Activated CD4-positive, alpha-beta T cell treated with anti-CD3 and anti-CD28 coated beads for 36 hours (primary cell): ENCODE measurements at places on chromosomes 11 and 22.

DNA sequence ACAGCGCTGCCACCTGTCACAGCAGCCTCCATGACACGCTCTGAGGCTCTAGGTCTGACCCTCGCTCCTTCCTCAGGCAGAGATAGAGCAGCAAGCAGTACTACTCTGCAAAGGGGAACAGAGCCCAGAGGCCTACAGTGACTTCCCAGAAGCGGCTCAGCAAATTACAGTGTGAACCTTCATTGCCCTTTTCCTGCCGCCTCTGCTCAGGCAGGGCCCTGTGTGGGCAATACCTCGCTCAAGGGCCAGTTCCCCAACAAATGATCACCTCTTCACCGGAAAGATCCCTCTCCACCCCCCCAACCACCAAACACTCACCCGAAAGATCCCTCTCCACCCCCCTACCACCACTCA lies 12.3 kb downstream of the KIAA0930 start:
- no peak for DNase-seq

DNA sequence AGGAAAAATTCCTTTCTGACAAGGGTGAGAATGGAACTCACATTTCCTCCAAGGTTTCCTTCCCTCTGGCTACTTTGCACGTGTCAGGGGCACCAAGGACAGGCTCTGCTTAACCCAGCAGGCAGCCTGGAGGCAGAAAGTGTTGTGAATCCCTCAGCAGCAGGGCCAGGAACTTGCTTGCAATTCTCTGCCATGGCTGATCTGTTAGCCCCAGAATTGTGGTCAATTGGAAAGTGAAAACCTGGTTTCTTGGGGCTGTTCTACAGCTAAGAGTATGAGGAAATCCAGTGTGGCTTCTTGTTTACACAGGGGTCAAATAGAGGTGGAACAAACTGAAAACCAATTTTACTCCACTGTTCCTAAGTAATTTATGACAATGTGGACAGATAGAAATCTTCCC lies 38.3 kb upstream of the CEP295 start:
- no peak for DNase-seq

GRCh38 chr11:94835594-94835927 lies 67.4 kb downstream of the AMOTL1 start:
- DNase-seq = no peak

GRCh38 chr11:78689101-78689500 lies 114.4 kb upstream of the NARS2 start:
- no peak for DNase-seq

- DNase-seq = no peak
Measured at GRCh38 chr11:130638033-130638432, 189.6 kb downstream of the ADAMTS15 start.
